ENCODE measurements at places on chromosomes 3 and 15.

GRCh38 chr3:10286596-10287295, 6.0 kb downstream of the GHRL start:
- DNase-seq: no peak

GRCh38 chr15:69609776-69610175, 157.2 kb downstream of the RPLP1 start:
- no peak for DNase-seq

DNA sequence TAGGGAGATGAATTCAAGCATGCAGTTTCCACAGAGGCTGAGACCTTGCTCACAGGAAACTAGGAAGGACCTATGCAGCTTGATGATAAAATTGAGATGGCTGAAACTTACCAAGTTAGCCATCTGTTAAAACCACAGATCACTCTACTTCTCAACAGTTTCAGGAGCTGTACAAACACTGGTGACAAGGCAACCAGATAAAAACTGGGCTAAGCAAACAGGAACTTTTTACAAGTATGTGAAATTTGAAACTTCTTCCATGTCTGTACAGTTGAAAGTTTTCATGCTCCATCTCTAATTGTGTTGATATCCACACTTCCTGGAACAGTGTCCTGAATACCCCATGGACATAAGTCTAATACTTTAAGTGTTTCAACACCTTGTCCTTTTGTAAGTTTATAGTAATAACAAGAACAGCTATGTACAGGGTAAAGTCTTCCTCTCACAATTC, 78.2 kb downstream of the FAIM start:
- DNase-seq: no peak

- no peak for DNase-seq
These were observed 76.6 kb downstream of the CNTN3 start for GRCh38 chr3:74537857-74538256.

GRCh38 chr3:127194601-127195187, 1.8 kb downstream of the PRR23E start:
- no peak for DNase-seq

GRCh38 chr15:84883916-84884781, at the start of gene SLC28A1:
Gene SLC28A1, plus strand, starts transcription at chr15:84884662. Its CDS starts 3,099 bp downstream, at chr15:84887761.
- DNase-seq: no peak

DNA sequence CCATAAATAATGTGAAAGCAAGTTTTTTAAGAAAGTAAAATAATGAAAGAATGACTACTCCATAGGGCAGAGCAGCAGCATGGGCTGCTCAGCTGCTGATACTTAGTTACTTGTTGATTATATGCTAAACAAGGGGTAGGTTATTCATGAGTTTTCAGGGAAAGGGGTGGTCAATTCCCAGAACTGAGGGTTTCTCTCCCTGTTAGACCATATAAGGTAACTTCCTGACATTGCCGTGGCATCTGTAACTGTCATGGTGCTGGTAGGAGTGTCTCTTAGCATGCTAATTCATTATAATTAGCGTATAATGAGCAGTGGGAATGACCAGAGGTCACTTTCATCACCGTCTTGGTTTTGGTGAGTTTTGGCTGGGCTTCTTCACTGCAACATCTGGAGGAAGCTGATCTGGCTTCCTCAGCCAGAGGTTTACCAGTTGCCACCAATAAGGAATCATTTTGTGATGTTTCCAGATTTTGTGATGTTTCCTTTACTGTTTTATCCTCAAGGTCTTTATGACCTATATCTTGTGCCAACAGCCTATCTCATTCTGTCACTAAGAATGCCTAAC, 121.8 kb upstream of the CHL1 start:
- no peak for DNase-seq

DNA sequence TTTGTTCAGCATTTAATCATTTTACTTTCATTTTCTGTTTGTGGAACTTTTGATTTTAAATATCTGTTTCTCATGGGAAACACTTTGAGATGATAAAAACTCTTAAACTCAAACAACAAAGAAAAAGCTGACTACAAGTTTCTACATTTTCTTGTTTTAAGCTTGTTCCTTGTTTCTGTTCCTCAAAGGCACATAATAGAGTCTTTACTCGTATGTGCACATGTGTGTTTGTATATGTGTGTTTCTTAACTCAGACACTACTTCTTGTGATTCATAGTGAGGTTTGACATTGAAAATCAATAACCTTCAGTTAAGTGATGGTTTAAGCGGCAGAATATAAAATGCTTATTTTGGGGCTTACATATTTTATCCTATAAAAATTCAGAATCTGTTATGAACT, 786.7 kb upstream of the EPHA6 start:
- no peak for DNase-seq

DNA sequence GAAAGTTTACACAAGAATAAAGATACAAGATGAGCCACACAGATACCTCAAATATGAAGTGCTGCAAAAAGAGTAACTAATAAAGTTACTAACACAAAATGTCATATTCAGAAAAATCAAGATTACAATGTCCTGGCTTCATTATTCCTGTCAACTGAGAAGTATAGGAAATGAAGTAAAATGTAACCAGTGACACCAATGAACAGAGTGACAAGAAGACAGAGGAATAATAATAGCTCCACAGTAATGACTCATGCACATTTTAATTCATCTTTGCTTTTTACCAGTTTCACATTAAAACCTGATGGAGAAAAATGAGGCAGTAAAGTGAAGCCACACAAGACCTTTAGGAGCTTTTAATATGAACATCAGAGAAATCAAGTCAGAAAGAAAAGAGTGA, 214.1 kb downstream of the ZBBX start:
- no peak for DNase-seq

DNA sequence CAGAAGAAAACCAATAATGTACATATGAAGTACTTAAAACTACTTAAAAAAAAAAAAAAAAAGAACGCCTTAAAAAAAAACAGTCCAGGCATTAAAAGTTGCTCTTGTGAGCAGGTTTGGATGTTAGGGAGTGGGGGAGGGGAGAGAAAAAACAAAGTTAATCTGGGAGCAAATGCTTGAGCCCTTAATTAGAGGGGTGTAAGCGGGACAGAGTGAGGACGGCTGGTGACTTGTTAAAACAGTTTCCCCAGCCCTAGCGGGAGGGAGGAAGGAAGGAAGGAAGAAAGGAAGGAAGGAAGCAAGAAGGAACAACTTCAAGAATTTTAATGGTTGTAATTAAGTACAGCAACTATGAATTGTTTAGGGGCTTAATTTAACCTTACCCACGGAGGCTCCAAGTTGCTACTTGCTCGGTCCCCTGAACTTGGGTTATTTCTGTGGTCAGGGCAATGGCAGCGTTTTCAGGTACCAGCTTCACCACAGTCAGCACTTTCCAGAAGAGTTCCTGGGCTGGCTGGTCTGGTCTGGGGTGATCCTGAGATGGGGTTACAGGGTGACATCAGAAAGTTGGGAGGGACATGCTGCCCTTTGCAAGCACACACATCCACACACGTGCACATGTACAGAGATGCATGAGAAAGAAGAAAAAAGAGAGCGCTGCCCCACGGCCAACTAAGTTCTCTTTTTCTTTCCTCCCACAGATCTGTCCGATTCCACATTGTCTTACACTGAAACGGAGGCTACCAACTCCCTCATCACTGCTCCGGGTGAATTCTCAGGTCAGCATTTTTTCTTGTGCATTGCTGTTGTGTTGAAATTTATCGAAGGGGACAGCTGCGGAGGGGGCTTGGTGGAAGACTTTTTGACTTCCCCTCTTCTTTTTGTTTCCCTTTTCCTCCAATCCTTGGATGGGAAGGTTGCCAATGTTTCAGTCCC, 14.0 kb downstream of the SMAD6 start:
- DNase-seq: no peak

DNA sequence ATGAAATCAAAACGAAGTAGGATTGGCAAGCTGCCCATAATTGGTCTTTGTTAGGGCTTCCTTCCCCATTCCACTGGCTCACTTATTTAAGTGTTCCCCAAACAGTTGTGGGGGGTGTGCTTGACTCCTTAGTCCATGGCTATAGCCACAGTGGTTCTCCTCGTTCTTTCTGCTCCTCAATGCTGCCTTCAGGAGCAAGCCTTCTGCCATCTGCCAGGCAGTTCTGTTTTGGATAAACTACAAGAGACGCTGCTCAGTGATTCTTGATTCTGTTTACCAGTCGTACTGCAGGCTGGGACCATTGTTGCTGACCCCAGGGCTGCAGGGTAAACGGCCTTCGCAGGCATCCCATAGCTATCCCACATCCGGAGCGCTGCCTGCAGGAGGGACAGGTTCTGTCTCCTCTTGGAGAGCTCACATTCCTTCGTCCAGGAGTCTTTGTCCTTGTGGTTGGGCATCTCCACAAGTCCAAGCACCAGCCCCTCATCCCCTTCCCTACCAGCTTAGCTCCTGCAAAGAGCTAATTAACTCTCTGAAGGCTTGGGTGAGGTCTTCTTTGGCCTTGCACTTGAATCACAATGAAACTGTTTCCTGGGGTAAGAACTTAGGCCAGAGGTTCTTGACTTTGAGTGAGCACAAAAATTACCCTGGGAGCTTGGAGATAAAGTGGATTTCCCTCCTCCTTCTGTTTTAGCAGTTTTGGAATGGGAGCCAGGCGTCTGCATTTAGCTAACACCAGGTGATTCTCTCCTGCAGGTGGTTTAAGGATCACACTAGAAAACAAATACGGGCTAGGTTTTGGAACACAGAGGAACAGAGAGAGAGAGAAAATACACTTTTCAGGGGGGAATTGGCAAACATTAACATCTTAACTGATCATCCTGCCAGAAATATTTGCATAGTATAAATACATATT, 114.9 kb downstream of the SV2B start:
- DNase-seq: no peak

DNA sequence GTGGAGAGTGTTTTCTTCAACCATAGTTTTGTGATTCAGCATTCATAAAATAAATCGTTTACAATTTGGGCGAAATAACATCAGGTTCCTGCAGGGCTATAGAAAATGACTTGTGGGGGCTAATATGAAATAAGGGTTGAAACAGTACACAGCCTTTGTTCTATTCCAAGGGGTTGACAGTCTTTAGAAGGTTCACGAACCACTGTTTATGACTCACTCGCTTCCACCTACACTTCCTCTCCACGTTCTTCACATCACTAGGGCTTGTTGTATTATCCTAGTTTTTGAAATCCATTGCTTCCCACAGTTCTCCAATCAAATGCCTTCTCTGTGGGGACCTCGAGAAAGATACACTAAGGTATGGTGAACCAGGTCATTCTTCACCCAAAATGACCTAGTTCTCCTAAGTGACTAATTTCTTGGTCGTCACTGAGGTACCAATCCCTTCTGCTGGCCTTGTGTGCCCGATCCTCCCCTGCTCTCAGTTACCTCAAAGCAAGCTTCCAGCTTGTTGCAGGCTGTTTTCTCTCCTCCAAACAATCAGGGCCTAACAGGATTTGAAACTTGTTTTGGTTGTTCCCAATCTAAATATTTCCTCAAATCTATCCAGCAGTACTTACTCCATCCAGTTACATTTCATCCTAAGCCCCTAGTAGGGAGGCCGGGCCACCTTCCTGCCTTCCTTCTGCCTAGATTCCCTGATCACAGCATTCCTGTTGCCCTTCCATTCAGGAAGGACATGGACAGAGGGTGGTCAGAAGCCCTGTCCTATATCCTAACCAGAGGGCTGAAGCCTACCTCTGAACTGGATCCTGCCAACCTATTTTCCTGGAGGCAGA, 23.1 kb upstream of the TBL1XR1 start:
- no peak for DNase-seq

- no peak for DNase-seq
These were observed 9.0 kb upstream of the LRRFIP2 start for GRCh38 chr3:37183375-37183831.

GRCh38 chr3:49754536-49754935, 30.8 kb upstream of the GMPPB start:
- DNase-seq: no peak

GRCh38 chr3:67653425-67654098, 850 bp downstream of the SUCLG2 start:
- no peak for DNase-seq

- no peak for DNase-seq
These were observed 175.3 kb downstream of the PLCL2 start for GRCh38 chr3:17059989-17060550.

GRCh38 chr15:86610038-86610437, 530.4 kb downstream of the AGBL1 start:
- no peak for DNase-seq

DNA sequence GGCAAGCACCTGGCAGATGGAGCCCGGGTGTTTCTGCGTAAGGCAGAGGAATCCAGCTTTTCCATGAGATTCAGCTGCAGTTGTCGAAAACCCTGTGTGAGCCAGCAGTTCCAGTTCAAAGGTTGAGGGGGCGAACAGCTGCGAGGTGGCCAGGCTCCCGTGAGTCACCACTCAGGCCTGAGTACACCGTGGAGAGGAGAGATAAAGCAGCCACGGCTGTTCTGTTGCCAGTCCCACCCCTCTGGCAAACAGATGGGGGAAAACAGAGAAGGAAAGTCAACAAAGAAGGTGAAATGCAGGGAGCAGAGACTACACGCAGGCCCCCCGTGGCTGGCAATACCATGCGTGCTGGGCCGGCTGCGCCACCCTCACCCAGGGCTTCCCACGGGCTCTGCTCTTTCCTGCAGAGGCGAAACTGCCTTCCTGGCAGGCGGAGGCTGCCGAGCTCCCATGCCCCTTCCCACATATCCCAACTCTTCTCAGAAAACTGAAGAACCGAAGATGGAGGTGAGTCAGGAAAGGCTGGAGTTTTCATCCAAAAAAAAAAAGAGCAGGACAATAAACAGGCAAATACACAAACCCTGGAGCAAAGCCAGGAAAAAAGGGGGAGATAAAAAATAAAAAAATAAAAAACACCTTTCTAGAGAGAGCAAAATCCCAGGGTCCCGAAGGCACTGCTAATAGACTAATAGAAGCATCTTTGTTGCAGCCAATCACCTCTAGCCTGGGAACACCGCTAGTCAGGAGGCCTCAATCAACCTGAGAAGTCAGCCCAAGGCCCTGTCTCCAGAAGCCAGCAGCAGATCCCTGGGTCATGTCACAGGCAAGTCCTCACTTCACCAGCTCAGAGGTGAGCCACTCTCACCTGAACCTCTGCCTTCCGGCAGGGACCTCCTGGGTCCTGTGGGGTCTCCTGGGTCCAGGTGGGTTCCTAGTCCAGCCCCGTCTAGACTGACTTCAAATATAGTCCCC, 37.7 kb downstream of the FAM174B start:
- DNase-seq: no peak

DNA sequence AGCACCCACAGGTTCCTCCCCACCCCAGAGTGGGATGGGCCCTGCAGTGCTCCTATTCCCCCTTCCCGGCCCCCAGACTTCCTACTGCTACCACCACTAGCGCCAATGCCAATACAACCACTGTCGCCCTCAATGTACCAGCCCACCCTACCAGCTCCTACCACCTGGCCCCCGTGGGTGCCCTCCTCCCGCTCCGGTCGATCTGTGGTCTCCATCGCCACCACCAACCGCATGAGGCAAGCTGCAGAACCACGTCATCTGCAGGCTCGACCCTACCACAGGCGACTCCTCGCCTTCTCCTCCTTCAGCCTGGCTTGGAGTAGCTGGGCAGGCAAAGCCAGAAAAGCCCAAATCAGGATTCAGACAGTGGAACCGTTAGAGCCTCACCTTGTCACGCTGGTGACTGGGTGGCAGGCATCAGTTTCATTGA, 179.3 kb downstream of the POTEB3 start:
- no peak for DNase-seq

GRCh38 chr15:68353421-68354135, 76.0 kb downstream of the FEM1B start:
- DNase-seq: no peak

- DNase-seq: no peak
These were observed 54.7 kb downstream of the TP63 start for GRCh38 chr3:189685860-189686259.
